NCI-H1930 (cell line): ENCODE measurements at places on chromosomes 6 and 20.

DNA sequence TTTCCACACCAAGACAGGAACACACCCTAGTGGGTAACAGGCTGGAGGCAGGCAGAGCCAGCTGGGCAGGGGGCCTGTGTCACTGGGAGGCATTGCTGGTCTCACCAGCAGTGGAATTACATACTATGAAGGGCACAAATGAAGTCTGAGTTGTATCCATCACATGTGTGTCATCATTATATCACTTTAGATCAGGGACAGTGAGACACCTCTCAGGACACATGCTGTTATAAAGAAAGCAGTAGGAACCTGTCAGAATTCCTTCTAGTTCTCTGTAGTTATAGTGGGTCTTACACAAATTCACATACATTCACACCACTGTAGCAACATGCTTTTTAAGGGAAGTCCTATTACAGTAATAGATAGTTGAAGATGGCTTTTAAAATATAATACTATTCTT lies 63.5 kb upstream of the FYN start:
- no peak for DNase-seq

GRCh38 chr6:119626884-119627619 lies 277.5 kb upstream of the MAN1A1 start:
- DNase-seq: no peak

DNA sequence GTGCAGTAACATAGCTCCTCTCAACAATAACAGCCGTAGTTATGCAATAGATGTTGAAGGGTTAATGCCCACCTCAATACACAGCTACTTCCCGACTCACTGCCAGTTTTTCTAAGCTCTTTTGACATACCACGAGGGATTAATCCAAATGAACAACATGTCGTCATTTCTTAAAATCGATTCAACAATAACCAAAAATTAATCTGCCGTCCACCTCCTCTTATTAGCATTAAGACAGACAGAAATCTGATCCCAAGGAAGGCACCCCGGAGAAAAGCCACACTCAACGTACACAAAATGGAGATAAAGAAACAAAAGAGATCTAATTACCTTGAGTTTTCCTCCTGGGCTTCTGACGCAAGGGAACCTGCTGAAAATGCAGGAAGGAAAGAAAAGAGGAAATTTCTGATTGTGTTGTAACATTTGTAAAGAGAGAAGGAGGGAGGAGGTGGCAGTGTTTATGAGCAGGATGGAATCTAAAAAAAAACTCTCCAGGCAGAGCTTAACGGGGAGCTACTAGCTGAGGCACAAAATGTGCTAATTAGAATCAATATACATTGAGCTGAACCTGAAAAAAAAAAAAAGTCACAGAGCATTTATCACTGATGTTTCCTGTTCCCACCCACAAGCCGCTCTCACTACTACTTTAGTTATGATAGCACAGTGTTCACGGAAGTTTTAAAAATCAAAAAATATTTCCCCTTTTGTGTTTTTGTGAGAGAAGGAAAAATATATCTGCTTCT lies 109.3 kb downstream of the IPCEF1 start:
- no peak for DNase-seq

GRCh38 chr6:105695461-105695860 lies 292.6 kb upstream of the PREP start:
- DNase-seq: no peak

DNA sequence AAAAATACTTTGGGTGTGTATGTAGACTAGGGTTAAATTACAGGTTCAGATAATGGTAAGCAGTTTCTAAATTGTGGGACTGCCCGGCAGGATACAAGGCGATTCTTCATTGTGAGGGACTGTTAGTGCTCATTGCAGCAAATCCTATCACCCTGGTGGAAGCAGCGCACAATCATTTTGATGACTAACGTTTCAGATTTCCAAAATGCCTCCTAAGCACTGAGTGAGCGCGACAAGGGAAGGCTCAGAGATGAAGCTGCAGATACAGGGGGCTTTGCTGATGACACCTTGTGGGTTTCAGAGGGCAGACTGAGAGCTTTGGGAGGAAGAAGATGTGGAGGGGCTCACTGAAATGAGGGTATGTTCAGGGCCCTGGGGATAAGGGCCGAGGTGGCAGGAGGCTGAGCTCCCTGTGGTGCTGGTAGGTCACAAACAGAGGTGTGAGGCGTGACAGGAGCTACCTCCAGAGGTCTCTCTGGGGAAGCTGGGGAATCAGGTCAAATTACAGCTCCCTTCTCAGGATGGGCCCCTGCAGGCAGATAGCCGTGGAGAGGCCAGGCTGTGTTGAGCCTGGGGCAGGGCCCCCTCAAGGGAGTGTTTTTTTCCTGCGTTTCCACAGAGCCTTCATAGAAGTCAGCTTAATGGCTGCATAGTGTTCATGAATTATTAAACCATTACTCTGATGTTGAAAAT lies 84.5 kb upstream of the FYN start:
- no peak for DNase-seq
